Subcutaneous preadipocyte (primary cell): ENCODE measurements at places on chromosomes 11 and 22. TPM values are rescaled to one million over a fixed set of nuclear protein-coding genes. Genes with fewer than 3 reads are reported as not detected.

CELSR1 gene
- total RNA-seq: 0.20 and 1.1 TPM in 2 replicates

OR51I1 gene
- not detected in 2 replicates for total RNA-seq

MMP8 gene
- not detected in 2 replicates for total RNA-seq

MRGPRF gene
- 27.8 and 40.1 TPM in 2 replicates for total RNA-seq

GRIA4 gene
- total RNA-seq: not detected in 2 replicates

GAL3ST1 gene
- not detected in 2 replicates for total RNA-seq

MLC1 gene
- total RNA-seq: not detected in 2 replicates

LSP1 gene
- 94.2 and 131 TPM in 2 replicates for total RNA-seq

MAPK8IP2 gene
- total RNA-seq: 0.37 and 0.39 TPM in 2 replicates

FAM83F gene
- total RNA-seq: not detected in 2 replicates

KIF18A gene
- 14.0 and 22.1 TPM in 2 replicates for total RNA-seq

OR52I2 gene
- not detected in 2 replicates for total RNA-seq

TRIM29 gene
- 0.20 and 1.1 TPM in 2 replicates for total RNA-seq

OR5B2 gene
- not detected in 2 replicates for total RNA-seq

RCOR2 gene
- total RNA-seq: 1.8 and 2.7 TPM in 2 replicates

SLN gene
- not detected in 2 replicates for total RNA-seq

B4GAT1 gene
- 17.2 and 19.8 TPM in 2 replicates for total RNA-seq

MCHR1 gene
- 0.37 TPM in 1 of 2 replicates, not detected in the other for total RNA-seq

TBX10 gene
- total RNA-seq: not detected in 2 replicates

GRAMD1B gene
- total RNA-seq: 0.37 and 0.78 TPM in 2 replicates

WBP2NL gene
- 0.37 TPM in 1 of 2 replicates, not detected in the other for total RNA-seq

LUZP2 gene
- total RNA-seq: under 0.01 TPM in 1 of 2 replicates, not detected in the other

PAX6 gene
- under 0.01 TPM in 1 of 2 replicates, not detected in the other for total RNA-seq

PHF21B gene
- 0.20 TPM in 1 of 2 replicates, not detected in the other for total RNA-seq

CAVIN3 gene
- 171 and 329 TPM in 2 replicates for total RNA-seq

ACTN3 gene
- total RNA-seq: under 0.01 TPM in 1 of 2 replicates, not detected in the other

CSF2RB gene
- total RNA-seq: not detected in 2 replicates

UBQLN3 gene
- total RNA-seq: not detected in 2 replicates
